ENCODE measurements at places on chromosomes 1 and 21.

- DNase-seq: no peak
These were observed 23.6 kb downstream of the DIP2A start for GRCh38 chr21:46482225-46482845.

- no peak for DNase-seq
These were observed 553 bp upstream of the SLC30A2 start for GRCh38 chr1:26046246-26047095.

DNA sequence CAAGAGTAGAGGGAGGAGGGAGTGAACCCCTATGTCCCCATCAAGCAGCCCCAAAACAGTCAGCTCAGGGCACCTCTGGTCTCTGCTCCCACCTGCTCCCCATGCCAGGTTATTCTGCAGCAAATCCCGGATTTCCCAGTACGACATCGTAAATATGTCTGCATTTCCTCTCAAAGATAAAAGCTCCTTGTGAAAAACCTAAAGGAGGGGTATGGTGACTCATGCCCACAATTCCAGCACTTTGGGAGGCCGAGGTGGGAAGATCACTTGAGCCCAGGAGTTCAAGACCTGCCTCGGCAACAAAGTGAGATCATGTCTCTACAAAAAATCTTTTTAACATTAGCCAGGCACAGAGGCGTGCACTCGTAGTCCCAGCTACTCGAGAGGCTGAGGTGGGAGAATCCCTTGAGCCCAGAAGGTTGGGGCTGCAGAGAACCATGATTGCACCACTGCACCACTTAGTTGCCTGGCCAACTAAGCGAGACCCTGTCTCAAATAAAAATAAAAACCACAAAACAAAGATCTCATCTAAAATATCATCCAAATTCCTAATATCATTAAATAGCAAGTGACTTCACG lies 7.1 kb downstream of the ACOT7 start:
- no peak for DNase-seq

DNA sequence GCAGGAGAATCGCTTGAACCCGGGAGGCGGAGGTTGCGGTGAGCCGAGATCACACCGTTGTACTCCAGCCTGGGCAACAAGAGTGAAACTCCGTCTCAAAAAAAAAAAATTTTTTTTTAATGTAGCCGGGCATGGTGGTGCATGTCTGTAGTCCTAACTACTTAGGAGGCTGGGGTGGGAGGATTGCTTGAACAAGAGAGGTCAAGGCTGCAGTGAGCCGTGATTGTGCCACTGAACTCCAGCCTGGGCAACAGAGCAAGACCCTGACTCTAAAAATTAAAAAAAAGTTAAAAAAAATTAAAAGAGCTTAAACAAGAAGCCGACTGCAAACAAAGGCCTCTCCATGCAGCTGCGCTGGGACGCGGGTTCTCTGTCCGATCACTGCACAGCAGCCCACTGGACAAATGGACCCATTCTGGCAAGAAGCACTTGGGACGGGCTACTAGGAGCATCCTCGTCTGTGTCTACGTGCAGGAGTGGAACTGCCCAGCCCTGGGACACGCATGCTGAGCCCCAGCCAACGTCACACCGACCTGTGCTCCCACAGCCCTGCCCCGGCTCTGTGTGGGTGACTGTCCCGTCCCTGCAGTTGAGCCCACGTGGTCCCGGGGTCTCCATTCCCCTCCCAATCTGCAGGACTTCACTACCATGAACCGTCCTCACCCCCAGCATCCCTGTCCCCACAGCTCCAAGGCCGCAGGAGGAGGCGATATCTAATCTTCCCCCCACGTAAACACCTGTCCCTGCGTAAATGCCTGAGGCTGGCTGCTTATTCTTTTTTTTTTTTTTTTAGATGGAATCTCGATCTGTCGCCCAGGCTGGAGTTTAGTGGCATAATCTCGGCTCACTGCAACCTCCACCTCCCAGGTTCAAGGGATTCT lies 12.3 kb downstream of the SLC35E2B start:
- DNase-seq: no peak
